Lower lobe of right lung (tissue), 2 donors: ENCODE measurements at places on chromosomes 3 and 15. TPM values are rescaled to one million over a fixed set of nuclear protein-coding genes. Genes with fewer than 3 reads are reported as not detected.

The ASB14 gene
- 0.50 TPM for total RNA-seq

The SAMMSON gene
- total RNA-seq, result not detected

The FLNB gene
- total RNA-seq, result 83.3 TPM

DNA sequence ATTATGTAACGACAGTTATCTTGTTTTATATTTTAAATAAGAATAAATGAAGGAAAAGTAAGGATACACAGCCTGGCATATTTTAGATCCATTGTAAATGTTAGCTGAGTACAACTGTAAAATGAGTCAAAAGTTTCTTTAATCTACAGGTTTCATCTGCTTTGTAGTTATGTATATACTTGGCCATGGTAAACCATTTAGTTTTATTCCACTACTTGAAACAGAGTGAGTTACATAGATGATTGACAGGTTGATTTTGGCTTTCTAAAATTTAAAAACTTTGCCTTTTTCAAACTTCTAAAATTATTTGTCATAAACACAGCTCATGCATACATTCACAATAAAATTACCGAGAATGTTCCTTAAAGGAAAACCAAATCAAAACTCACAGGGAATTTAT, 371.2 kb downstream of the ROBO1 start:
- H3K4me1 ChIP-seq, result no peaks in the 10 kb centered on the region
- no peaks in the 10 kb centered on the region for H3K36me3 ChIP-seq
- no peaks in the 10 kb centered on the region for H3K27me3 ChIP-seq
- H3K4me3 ChIP-seq, result no peak overlapping the region
- DNase-seq, result no peak

DNA sequence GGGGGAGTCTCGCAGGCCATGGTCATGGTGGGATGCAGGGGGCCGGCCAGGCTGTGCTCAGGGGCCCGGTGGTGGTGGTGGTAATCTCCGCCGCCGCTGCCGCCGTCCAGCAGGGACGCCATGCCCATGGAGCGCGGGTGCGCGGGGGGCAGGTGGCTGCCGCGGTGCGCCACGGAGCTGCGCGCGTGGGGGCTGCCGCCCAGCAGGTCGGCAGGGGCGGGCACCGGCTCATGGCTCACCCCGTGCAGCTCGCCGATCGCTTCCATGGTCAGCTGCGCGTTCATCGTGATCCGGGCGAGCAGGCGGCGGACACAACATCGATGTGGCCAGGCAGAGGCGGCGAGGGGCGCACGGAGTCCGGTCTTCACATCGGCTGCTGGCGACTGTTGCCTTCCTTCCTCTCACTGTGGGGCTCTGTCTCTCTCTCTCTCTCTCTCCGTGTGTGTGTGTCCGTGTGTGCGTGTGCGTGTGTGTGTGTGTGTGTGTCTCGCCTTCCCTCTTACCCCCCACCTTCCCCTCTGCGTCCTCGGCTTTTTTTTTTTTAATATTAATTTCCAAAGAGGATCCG, 451 bp downstream of the ONECUT1 start:
- H3K27ac ChIP-seq, result no peak overlapping the region
- peaks cover 21% of the 10 kb centered on the region for H3K4me1 ChIP-seq
- peak overlapping the region; percentile 50 for H3K4me3 ChIP-seq
- peak; percentile 45 for DNase-seq

- DNase-seq, result peak; percentile 56
- H3K27me3 ChIP-seq, result no peaks in the 10 kb centered on the region
- H3K4me3 ChIP-seq, result no peak overlapping the region
- H3K4me1 ChIP-seq, result peaks cover 4% of the 10 kb centered on the region
- H3K36me3 ChIP-seq, result no peaks in the 10 kb centered on the region
- no peak overlapping the region for H3K27ac ChIP-seq
Observed at GRCh38 chr3:12356996-12357395, 68.1 kb downstream of the PPARG start.

- no peaks in the 10 kb centered on the region for H3K27me3 ChIP-seq
- peaks cover 41% of the 10 kb centered on the region for H3K4me1 ChIP-seq
- H3K27ac ChIP-seq, result no peak overlapping the region
- no peaks in the 10 kb centered on the region for H3K36me3 ChIP-seq
- H3K4me3 ChIP-seq, result no peak overlapping the region
- no peak for DNase-seq
Observed at GRCh38 chr3:64190517-64191515, 34.5 kb downstream of the PRICKLE2 start.

DNA sequence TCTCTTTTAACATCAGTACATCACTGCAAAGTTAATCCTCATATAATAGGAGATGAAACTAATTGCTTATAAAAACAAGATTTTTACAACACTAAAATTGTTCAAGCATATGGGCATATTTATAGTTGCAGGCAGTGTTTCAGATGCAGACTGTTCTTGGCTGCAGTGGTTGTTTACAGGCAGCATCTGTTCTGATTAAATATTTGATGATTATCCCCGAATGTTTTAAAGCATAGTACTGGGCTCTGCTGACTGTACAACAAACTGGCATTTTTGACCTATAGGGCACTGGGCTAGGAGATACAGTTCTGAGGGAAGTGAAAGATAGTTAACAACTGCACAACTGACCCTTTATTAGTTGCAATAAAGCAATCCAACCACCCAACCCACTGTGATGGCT, 113.6 kb downstream of the UBE3A start:
- DNase-seq, result no peak
- no peaks in the 10 kb centered on the region for H3K4me1 ChIP-seq
- H3K36me3 ChIP-seq, result no peaks in the 10 kb centered on the region
- H3K27ac ChIP-seq, result no peak overlapping the region
- H3K27me3 ChIP-seq, result no peaks in the 10 kb centered on the region
- no peak overlapping the region for H3K4me3 ChIP-seq

GRCh38 chr3:63877737-63878393, 14.2 kb downstream of the ATXN7 start:
- no peaks in the 10 kb centered on the region for H3K27me3 ChIP-seq
- no peak overlapping the region for H3K27ac ChIP-seq
- H3K36me3 ChIP-seq, result no peaks in the 10 kb centered on the region
- no peak overlapping the region for H3K4me3 ChIP-seq

DNA sequence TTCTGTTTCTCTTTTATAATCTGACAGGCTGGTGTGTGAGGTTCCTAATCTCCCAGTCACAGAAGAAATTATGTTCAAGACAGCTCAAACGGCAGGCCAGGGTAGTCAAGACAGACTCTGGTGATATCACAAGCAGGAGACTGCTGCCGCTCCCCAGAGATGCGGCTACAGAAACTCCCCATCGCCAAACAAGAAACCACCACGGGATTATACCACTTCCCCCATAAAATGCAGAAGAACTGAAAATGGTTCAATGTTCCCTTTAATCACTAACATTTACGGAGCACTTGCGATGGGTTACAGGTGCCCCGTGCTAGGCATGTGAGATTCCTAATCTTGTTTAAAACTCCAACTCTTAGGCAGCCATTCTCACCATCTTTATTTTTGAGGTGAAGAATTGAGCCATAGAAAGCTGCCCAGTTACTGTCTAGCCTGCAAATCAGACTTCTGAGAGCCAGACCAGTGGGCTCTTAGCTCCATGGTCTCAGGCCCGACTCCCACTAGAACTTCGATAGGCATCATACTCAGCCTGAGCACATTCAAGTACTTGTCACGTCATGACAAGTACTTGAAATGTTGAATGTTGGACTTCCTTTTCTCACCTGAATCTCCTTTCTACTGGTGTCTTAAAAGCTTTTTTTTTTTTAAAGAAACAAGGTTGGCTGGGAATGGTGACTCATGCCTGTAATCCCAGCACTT, 58.4 kb downstream of the TBC1D2B start:
- no peak for DNase-seq
- peaks cover 78% of the 10 kb centered on the region for H3K36me3 ChIP-seq
- no peak overlapping the region for H3K4me3 ChIP-seq
- peak overlapping the region; percentile 27 for H3K27ac ChIP-seq
- peaks cover 29% of the 10 kb centered on the region for H3K4me1 ChIP-seq

DNA sequence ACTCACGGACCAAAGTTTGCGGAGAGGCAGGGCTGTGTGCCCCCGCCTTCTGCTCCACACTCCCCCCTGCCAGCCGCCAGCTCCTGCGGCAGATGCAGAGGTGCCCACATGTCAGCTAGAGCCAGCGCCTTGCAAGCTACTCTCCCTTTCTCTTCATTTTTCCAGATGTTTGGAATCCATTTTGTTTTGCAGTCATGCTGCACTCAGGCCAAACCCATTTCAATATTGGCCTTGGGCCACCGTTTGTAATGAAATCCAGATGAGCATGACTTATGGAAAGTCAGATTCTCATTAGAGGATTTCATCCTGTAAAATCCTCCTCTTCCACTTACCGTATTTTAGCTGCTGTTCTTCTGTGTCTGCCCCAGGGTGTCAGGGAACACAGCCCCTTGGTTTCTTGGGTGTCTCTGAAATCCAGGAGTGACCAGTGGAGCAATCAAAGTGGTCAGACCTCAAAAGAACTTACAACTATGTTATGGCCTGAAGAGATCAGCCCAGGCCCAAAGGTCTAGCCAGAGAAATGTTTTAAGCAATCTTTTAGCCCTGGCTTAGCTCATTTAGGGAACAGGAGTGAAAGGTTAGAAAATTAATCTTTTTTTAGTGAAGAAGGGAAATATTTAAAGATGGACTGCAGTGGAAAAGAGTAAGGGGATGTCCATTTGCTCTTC, 65.8 kb downstream of the AAGAB start:
- H3K36me3 ChIP-seq, result peaks cover 75% of the 10 kb centered on the region
- H3K27me3 ChIP-seq, result no peaks in the 10 kb centered on the region
- DNase-seq, result no peak
- H3K27ac ChIP-seq, result peak overlapping the region; percentile 74
- H3K4me1 ChIP-seq, result peaks cover 38% of the 10 kb centered on the region
- H3K4me3 ChIP-seq, result no peak overlapping the region

GRCh38 chr15:85393210-85393609, 12.8 kb downstream of the AKAP13 start:
- H3K4me1 ChIP-seq, result peaks cover 53% of the 10 kb centered on the region
- no peaks in the 10 kb centered on the region for H3K27me3 ChIP-seq
- no peak for DNase-seq
- H3K27ac ChIP-seq, result no peak overlapping the region
- H3K4me3 ChIP-seq, result no peak overlapping the region

DNA sequence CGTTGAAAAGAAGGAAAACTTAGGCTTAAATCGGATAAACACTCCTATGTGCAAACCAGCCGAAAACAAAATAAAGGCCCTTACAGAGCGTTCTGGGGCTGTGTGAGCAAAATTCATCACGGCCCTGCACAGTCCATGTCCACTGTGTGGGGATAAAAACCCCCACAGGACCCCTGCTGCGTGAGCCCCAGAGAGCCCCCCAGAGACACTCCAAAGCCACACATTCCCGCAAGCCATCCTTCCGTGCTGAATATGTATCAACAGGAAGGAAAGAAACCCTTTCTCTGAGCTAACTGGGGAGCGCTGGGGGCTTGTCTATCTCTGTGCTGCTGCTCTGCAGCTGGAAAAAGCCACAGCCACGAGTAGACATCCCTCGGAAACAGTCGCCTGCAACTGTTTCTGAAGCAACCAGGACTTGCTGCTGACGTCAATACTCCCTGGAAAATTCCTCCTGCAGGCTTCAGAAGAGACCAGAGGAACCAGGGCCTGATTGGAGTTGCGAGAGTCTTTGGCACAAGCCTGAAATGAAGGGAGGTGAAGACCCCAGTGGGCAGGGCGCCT, 72.7 kb downstream of the NUP210 start:
- peaks cover 10% of the 10 kb centered on the region for H3K4me1 ChIP-seq
- H3K27me3 ChIP-seq, result no peaks in the 10 kb centered on the region
- no peak overlapping the region for H3K27ac ChIP-seq
- no peak overlapping the region for H3K4me3 ChIP-seq
- H3K36me3 ChIP-seq, result peaks cover 35% of the 10 kb centered on the region

- H3K4me3 ChIP-seq, result no peak overlapping the region
- H3K27ac ChIP-seq, result no peak overlapping the region
- peaks cover 10% of the 10 kb centered on the region for H3K4me1 ChIP-seq
- H3K36me3 ChIP-seq, result no peaks in the 10 kb centered on the region
Observed at GRCh38 chr15:70538278-70538677, 225.1 kb downstream of the UACA start.

DNA sequence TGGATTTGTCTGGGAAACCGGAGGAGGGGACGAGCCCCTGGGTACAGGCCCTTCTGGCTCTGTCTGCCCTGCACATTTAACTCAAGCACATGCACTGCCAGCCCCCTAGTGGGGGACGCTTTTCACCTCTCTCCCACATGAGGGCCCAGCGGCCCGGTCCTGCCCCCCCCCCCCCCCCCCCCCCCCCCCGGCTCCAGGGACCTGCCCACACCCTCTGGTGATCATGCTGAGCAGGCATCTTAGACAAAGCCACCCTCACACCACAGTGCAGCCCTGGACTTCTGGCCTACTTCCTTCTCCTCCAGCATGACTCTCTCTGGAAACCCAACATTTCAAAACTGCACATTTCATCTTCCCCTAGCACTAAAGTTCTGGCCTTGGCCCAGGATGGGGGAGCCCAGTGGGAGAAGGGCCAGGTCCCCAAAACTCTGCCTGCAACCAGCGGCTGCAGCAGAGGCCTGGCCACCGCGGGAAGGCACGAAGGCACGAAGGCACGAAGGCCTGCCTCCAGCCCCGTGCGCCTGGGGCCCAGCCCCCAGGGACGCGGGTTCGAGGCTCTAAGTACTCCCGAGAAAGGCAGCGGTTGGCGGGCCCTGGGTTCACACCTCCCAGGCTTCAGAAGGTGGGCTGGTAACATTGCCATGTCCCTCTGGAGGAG, 14.1 kb downstream of the KLF15 start:
- no peak overlapping the region for H3K27ac ChIP-seq
- no peaks in the 10 kb centered on the region for H3K27me3 ChIP-seq
- peaks cover 25% of the 10 kb centered on the region for H3K36me3 ChIP-seq
- H3K4me3 ChIP-seq, result no peak overlapping the region
- H3K4me1 ChIP-seq, result no peaks in the 10 kb centered on the region

DNA sequence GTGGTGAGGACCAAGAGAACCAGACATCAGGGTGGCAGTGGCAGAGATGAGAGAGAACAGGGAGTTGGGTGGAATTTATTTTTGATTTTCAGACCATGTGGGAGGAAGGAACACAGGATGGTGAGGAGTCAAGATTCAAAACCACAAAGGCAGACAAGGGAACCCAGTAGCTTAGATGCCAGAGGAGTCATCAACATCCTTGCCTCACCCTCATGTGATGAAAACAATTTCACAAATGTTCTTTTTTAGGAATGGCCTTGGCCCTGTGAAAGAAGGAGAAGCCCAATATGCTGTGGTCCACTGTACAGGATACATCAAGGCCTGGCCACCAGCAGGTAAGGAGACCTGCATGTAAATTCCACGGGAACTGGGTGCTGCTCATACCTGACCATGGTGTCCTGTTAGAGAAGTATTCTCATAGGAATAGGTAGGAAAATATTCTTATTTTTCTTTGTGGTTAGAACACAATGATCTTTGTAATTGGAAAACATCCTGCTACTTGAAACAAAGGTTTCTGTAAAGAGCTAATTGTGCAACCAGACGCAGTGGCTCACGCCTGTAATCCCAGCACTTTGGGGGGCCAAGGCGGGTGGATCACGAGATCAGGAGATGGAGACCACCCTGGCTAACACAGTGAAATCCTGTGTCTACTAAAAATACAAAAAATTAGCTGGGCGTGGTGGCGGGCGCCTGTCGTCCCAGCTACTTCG, 110.0 kb downstream of the ARNT2 start:
- no peaks in the 10 kb centered on the region for H3K27me3 ChIP-seq
- no peaks in the 10 kb centered on the region for H3K4me1 ChIP-seq
- no peak overlapping the region for H3K27ac ChIP-seq
- H3K36me3 ChIP-seq, result no peaks in the 10 kb centered on the region
- DNase-seq, result no peak

- H3K4me3 ChIP-seq, result peak within 1 kb of the TSS; percentile 36
- H3K4me1 ChIP-seq, result no peaks in the 10 kb centered on the region
- H3K36me3 ChIP-seq, result peaks cover 7% of the 10 kb centered on the region
- DNase-seq, result peak; percentile 74
Observed at GRCh38 chr3:113441051-113441770, at the start of gene CFAP44. CFAP44 (minus strand) TSS chr3:113441493; CDS start chr3:113433664, 7,829 bp downstream.
